ENCODE measurements at places on chromosomes 2 and 18.

- no peak for DNase-seq
These were observed 67.5 kb upstream of the MBOAT2 start for GRCh38 chr2:9071032-9071431.

- no peak for DNase-seq
These were observed 38.1 kb downstream of the PIK3C3 start for GRCh38 chr18:41993151-41993550.

- no peak for DNase-seq
These were observed 16.1 kb downstream of the CPSF3 start for GRCh38 chr2:9439536-9439935.

GRCh38 chr18:2236232-2236631, 335.1 kb downstream of the METTL4 start:
- DNase-seq = no peak

DNA sequence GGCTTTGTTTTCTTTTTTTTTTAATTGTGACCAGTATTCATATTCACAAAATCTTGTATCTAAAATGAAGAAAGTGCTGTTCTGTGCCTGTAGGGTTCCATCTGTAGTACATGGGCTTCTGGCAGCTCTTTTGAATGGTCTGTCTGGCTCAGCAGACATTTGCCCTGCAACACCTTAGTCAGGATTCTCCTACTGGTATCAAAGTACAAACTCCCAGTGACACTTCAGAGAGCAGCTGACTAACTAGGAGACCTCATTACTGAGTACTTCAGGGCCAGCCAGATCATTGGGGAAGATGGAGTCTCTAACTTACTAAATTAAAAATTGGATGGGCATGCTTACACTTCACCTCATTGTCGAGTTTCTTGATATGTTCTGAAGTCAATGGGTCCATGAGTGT, 39.7 kb downstream of the GRHL1 start:
- no peak for DNase-seq

DNA sequence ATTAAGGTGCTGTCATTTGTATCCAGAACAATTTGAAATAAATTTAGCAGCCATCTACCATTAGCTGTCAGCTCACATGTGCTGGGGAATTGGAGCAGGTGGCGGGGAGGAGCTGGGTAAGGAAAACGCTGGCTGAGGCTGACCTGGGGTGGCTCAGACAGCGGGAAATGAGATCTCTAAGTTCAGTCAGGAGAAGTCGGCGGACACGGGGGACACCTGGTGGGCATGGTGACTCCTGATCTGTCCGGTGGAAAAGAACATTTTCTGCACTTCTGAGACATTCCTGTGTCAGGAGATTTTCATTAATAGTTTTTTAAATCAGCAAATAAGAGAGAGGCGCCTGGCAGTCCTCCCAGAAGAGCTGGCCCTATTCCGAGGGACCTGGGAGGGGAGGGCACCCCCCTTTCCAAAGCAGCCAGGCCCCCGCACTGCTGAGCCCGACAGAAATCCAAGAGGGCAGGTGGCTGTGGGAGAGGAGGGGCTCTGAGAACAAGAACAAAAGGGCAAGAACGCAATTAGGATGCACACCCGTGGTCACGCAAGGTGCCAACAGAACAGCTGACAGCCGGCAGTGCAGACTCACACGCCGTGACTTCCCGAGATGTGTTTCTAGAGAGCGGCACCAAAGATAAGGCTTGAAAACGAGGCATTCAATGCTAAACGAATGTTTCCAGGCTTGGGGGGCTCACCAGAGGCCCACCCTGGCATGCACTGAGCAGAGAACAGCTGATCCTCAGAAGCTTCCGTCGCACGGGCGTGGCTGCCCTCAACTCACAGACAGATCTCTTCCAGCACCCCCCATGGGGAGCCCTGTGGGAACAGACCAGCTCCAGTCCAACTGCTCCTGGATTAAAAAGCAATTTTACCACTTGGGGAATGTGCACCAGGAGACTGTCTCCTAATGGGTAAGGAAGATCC, 26.4 kb downstream of the SLC66A2 start:
- no peak for DNase-seq

GRCh38 chr18:36199691-36200295, 12.5 kb downstream of the MOCOS start:
- DNase-seq = no peak

DNA sequence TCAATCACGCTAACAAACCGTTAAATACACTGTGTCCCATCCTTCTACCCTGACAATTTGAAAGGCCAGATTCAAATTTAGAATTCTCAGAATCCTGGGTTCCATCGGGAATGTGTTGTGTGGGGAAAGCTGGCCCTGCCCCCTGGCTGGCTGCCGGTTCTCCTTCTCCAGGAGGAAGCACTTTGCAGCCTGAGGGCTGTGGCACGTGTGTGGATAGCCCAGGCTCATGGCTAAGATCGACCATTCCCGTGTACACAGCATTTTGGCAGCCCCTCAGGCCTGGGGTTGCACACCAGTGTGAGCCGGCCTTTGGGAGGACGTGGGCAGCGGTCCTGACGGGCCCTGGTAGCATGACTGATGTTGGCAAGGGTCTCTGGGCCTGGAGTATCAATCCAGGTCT, 51.0 kb upstream of the ROCK2 start:
- no peak for DNase-seq

DNA sequence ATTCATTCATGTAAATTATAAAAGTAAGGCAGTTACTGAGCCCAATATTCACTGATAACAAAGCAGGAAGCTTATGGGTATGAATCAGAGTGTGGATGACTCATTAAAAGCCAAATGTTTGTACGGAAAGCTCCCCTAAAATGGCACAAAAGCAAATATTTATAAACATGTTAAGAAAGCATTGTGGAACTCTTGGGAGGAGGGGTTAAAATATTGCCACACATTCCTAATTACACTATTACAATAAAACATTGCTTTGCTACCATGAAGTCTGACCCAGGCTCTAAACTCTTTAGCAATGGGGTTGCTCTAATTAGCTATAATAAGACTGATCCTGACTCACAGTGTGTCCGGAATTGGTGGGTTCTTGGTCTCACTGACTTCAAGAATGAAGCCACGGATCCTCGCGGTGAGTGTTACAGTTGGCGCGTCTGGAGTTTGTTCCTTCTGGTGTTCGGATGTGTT, 110.9 kb downstream of the NAB1 start:
- DNase-seq = no peak

GRCh38 chr2:100260712-100261620, 61.3 kb downstream of the LONRF2 start:
- no peak for DNase-seq

DNA sequence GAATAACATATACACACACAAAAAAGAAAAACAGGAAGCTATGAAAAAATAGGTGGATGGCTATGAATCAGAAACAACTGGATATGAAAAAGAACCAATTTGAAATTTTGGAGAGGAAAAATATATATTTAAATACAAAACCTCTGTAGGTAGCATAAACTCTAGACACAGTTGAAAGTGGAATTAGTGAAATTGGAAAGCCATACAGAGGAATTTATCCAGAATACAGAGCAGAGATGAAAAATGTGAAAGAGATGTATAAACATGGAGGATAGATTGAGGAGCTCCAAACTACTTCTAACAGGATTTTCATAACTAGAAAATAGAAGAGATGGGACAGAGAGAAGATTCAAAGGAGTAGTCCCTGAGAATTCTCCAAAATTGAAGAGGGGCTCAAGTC, 168.8 kb downstream of the SEPTIN10 start:
- DNase-seq = no peak

DNA sequence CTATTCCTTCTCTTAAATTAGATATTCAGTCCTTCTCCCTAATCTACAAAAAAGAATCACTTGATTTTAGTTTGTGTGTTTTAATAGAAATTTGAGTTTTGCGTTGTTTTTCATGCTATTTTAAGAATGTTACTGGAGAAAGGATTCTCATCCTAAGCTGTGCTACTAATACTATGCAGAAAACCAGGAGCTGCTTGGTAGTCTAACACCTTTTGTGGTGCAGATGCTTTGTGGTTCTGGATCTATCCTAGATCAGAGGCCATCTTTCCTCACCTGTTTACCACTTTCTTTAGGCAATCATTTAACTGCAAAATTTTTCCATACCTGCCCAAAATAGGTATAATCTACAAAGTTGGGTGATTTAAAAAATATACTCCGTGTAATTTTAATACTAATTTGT, 823.6 kb downstream of the CPS1 start:
- DNase-seq = no peak

- DNase-seq = no peak
These were observed 76.3 kb downstream of the GPD2 start for GRCh38 chr2:156512451-156512850.

DNA sequence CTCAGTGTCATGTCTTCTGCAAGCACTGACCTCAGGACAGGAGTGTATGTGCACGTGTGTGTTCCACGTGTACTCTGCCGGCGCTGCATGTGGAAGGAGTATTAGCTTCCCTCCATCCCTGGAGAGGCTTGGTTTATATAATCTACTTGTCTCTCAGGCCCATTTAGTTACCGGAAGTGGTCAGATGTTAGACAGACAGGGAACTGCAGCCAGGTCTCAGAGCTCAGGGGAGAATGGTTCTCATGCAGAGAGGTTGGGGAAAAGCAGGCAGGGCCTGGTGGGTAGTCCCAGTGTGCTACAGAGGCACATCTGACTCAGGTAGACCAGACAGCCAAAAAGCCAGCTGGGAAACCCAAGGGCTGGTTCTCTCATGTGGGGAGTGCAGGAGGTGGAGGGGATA, 167.9 kb downstream of the CTIF start:
- no peak for DNase-seq

GRCh38 chr2:2683606-2684224, 352.6 kb upstream of the MYT1L start:
- DNase-seq = no peak

GRCh38 chr2:64177315-64177714, 33.1 kb upstream of the PELI1 start:
- no peak for DNase-seq

GRCh38 chr2:25566094-25566493, 107.3 kb downstream of the DTNB start:
- no peak for DNase-seq

Data from stimulated activated CD4-positive, alpha-beta T cell treated with anti-CD3 and anti-CD28 coated beads, Interleukin-1b, Interleukin-23, amount 100 ng/mL, for 1 hour (primary cell).